Skin of body (tissue), 3 donors: ENCODE measurements at places on chromosomes 5 and 9. TPM values are rescaled to one million over a fixed set of nuclear protein-coding genes. Genes with fewer than 3 reads are reported as not detected.

The DELE1 gene
- total RNA-seq, result 43.8 TPM

The COL15A1 gene
- 122 TPM for total RNA-seq

The GFPT2 gene
- total RNA-seq, result 7.5 TPM

The FOXI1 gene
- 0.10 TPM for total RNA-seq

The PAPPA gene
- 4.4 TPM for total RNA-seq

The LRRC14B gene
- total RNA-seq, result 0.79 TPM

The ANKRD34B gene
- 0.10 TPM for total RNA-seq

The ENTREP1 gene
- total RNA-seq, result 6.7 TPM

The PCDHGA3 gene
- 1.6 TPM for total RNA-seq

The OR1L4 gene
- not detected for total RNA-seq

The SPINK6 gene
- not detected for total RNA-seq
